Esophagus muscularis mucosa (tissue), 4 donors: ENCODE measurements at places on chromosomes 13 and 19.

GRCh38 chr13:35016362-35017112, 74.5 kb downstream of the NBEA start:
- DNase-seq: no peak

- DNase-seq: peak; percentile 92
These were observed at the start of gene ZNF792 for GRCh38 chr19:34963573-34964406. Gene ZNF792, minus strand, starts transcription at chr19:34964229. Its CDS starts 567 bp downstream, at chr19:34963662.

DNA sequence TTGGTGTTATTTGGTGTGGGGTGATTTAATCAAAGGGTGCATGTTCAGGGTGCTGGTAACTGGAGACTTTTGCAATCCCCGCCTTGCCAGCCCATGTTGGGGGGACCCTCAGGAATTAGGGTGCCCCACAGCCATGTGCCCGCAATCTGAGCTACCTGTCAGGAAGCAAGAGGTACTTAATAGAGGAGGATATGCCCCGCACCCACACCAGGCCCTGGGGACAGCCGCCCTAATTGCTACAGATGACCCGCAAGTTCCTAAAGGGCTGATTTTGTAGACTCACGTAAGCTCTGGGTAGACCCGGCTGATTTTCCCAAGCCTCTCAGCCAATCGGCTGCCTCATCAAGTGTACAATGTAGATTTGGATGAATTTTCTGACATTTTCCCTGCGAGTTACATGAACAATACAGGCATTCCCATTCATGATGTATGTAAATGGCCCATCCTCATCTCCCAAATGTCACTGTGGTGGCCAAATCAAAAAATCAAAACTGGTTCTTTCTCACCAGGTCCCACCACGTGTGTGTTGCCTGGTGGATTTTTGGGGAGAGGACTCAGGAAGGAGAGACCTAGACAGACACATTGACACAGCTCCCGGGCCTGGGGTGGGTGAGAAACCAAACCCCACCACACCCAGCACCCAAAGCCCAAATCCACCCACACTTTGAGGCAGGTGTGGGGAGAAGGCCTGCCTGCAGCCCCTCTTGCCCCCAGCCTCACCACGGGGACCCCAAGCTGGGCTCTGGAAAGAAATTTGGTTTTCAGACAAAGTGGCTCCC, 119.2 kb upstream of the SPACA7 start:
- DNase-seq: peak; percentile 84

- DNase-seq: no peak
These were observed 444.8 kb downstream of the FOXO1 start for GRCh38 chr13:40221460-40222201.
